ENCODE measurements at places on chromosomes 5 and 9. TPM values are rescaled to one million over a fixed set of nuclear protein-coding genes. Genes with fewer than 3 reads are reported as not detected.

ANAPC2 gene
- 65.0 TPM for total RNA-seq

DNA sequence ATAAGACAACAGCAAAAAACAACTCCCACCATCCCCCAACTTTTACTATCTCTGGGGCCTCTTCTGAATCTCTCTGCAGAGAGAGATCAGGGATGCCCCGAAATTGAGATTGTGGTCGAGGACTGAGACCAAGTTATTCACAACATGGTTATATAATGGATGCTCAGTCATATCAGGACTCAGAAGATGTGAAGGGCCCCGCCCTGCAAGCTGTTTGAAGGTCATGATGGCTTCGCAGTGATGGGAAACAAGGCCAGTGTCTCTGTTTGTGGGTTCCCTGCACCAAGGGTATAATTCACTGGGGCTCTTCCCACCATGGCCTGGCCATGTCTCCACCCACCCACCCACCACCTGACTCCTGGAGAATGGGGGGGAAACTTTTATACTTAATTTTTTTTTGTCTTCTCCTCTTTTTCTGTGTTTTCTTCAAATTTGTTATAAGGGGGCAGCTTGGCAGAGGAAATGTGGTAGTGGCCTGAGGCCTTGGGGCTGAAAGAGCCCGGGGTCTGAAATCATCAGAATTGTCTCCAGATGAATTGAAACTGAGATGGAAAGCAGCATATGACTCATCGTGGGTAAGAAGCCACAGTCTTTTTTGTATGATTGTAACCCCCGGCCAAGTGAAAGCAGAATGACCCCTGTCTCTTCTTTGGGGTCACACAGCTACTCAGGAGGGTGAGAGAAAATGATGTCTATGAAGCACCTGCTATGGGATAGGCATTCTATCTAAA is 15.0 kb upstream of the TEX48 start:
- no peak for DNase-seq

GRCh38 chr5:76528547-76529331 is 94.5 kb downstream of the F2RL2 start:
- no peak for DNase-seq

GRCh38 chr5:79955941-79956670 is 35.0 kb downstream of the MTX3 start:
- no peak for DNase-seq
